ENCODE measurements at places on chromosomes 16 and 17.
A peak's percentile ranks its signal among the peaks of the same experiment; 100 is the strongest.

DNA sequence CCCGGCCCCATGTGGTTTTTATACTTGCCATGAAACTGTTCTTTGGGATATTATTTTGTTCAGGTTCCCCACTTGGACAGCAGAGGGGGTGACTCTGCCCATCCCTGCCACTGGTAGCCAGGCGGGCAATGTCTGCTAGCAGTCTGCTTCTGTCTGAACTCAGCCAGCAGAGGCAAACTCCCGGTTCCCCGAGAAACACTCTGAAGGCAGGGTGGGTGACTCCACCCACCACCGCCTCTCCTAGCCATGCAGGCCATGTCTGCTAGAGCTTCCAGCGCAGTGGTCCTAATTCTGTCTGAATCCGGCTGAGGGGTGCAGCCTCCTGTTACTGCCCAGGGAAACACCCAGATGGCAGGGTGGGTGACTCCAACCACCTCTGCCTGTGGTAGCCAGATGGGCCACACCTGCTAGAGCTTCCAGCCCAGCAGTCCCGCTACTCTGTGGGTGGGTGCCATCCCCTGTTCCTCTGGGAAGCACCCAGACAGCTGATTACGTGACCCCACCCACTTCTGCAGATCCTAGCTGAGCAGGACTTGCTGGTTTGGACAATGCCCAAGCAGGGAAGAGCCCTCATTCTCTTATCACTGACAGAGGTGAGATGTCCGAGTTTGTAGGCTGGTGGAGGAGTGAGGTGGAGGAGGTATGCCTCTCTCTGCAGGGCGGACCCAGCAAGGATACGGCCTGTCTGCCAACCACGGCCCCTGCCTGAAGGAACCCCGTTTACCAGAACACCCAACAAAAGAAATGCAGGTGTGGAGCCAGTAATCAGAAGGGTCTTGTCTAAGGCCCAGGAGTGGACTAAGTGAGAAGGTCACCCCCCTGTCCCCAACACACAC, 22.4 kb downstream of the NLRP1 start:
- no peak for DNase-seq

GRCh38 chr17:3977387-3977786, 13.2 kb upstream of the ATP2A3 start:
- no peak for DNase-seq

DNA sequence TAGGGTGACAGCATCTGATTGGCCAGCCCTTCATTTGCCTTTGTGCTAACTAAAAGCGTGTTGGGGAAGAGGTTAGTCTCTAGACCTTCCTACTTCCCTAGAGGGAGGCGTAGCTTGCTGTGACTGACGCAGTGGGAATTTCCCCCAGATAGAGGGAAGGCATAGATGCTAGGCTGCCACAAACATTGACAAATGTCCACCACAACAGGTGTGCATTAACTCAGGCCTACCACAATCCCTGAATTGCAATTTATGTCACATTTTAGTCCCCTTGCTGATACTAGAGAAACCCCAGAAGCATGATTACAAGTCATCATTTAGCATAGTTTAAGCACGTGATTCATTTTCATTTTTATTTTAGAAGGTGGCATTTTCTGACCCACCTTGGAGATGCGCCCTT, 76.3 kb upstream of the WSB1 start:
- no peak for DNase-seq

DNA sequence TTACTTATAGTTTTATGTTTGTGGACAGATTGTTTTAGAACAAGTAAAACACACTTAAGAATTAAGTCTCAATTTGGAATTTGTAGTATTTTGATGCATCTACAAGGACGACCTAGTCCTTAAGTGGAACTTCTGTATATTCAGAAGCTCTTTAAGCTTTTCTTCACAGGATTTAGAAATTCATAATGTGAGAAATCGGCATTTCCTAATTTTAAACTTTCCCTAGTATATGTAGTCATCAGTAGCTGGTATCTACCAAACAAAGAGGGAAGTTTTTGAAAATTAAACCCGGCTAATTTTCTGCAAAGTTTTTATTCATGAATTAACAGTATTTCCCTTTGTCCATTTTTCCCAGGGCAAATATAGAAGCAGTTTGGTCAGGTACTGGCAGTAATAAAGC, 203.6 kb downstream of the CDRT15L2 start:
- DNase-seq = no peak

DNA sequence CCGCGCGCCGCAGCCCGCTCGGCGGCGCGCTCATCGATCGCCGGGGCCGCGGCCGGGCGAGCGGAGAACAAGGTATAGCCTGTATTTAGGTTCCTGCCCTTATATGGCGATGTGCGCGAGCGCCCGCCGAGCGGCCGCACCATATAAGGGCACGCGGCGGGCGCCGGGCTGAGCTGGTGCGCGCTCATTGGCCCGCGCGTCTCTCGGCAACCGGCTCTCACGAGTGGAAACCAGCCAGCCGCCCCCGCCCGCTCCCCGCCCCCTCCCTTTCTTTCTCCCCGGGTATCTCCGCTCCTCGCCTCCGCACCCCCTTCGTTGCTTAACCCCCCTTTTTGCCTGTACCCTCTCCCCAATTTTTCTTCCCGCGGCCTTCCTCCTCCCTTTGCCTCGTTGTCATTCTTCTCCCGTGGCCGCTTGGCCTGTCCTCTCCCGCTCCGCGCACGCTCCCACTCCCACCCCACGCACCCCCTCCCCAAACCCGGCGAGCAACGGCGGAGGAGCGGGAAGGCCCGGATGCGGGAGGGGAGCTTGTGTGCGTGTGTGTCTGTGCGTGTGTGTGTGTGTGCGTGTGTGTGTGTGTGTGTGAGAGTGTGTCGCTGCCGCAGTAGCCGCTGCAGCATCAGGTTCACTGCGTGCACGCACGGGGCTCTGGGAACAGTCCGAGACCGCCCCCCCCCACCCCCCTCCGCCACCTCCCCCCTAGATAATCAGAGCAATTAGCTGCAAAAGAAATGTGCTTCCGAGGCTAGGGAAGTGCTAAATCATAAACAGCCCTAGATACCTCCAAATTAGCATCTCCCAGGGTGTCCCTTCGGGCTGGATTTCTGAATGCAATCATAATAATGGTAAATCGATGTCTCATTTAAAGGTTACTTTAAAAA, 13.5 kb upstream of the CBX8 start:
- peak; percentile 36 for DNase-seq

- DNase-seq = no peak
These were observed 591 bp upstream of the TNFSF13 start for GRCh38 chr17:7557775-7558543.

DNA sequence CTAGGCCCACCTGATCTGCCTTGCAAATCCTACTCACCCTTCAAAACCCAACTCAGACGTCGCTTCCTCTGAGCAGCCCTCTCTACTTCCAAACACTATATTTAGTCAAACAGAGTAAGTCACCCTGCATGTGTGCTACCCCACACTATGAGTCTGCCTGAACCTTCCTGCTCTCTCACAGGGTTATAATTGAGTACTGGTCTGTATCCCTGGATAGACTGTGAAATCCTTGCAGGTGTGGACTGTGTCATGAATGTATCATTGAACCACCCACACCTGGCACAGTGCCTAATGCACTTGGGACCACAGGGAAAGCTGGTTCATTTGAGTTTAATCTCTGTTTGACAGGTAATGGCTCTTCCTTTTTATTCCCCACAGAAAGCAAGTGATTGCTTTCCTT, 3.4 kb downstream of the FBXO39 start:
- DNase-seq = no peak

DNA sequence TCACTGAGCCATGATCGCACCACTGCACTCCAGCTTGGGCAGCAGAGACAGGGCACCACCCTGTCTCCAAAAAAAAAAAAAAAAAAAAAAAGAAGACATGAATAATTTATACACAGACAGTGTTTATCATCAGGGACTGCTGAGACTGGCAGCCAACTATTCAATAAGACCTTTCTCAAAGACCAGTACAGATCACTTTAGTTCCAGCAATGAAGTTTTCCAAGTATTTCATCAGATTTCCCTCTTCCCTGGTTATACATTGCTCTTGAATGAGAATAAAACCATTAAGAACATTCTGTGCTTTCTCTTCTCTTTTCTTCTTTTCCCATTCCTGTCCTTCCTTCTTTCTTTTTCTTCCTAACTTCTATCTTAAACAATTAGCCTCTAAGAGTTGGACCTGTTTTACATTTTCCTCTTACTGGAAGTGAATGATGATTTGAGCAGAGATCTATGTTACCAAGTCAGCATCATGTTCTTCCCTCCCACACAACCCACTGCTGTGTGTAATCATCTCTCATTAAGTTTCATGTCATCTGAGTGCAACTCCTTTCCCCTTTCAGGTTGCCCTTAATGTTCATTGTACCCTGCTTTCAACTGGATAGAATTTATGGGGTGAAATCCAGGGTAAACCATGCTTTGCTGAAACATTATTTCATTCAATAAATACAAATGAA, 35.9 kb upstream of the SMIM36 start:
- DNase-seq = no peak

- no peak for DNase-seq
These were observed 10.6 kb downstream of the NAA60 start for GRCh38 chr16:3454093-3454492.

All from activated T-helper 1 cell treated with anti-CD3 and anti-CD28 coated beads, Interleukin-2, amount 50 U/mL, for 16 hours (primary cell).